Esophagus squamous epithelium (tissue), 5 donors: ENCODE measurements at places on chromosomes 1 and 21. TPM values are rescaled to one million over a fixed set of nuclear protein-coding genes. Genes with fewer than 3 reads are reported as not detected.

RGS18 gene
- total RNA-seq, result 2.1 TPM

COL24A1 gene
- total RNA-seq, result 0.15 TPM

ECM1 gene
- 1,013 TPM for total RNA-seq

LRRC42 gene
- 24.1 TPM for total RNA-seq

IFI44 gene
- 33.0 TPM for total RNA-seq

SELENOF gene
- 119 TPM for total RNA-seq

GRCh38 chr1:189992856-189993255, 484.8 kb downstream of the BRINP3 start:
- H3K27me3 ChIP-seq, result no peaks in the 10 kb centered on the region
- no peak overlapping the region for H3K27ac ChIP-seq
- no peaks in the 10 kb centered on the region for H3K36me3 ChIP-seq

- H3K27me3 ChIP-seq, result no peaks in the 10 kb centered on the region
- DNase-seq, result no peak
- no peak overlapping the region for H3K4me3 ChIP-seq
- no peaks in the 10 kb centered on the region for H3K4me1 ChIP-seq
- peaks cover 54% of the 10 kb centered on the region for H3K36me3 ChIP-seq
Measured at GRCh38 chr1:154239491-154239890, 18.7 kb downstream of the UBAP2L start.

DNA sequence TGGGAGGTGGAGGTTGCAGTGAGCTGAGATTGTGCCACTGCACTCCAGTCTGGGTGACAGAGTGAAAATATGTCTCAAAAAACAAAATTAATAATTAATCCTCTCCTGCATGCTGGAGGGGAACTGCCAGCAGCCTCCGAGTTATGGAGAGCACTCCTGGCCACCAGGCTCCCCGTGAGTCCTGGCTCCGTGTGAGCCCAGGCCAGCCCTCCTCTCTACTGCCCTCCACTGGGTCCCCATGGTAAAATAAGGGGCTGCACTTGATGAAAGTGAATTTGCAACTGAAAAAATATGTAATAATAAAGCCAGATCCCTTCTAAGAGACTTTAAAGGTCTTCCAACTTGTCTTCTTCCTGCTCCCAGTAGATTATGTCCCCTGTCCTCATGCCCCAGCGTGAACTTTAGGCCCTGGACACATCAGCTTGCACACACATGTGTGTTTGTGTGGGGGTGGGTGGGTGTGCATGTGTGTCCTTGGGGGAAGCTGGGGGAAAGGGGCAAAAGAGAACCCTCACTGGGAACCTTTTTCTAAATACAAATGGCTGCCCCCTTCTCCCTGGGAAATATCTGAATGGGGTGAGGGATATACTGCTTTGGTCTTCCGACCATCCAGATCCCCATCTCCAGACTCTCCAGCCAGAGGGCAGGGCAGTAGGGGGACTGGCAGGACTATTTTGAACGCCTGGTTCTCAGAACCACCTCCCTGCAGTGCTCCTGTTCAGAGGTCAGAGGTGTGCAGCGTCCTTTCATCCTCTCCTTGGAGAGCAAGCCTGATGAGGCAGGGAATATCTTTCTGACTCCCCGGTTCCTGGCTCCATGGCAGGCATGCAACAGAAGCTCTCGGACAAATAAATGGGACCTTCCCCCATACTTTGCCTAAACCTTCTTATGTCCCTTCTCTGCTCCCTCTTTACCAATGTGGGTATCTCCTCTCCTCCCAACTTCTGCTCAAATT, 26.2 kb downstream of the NEK2 start:
- peaks cover 9% of the 10 kb centered on the region for H3K4me1 ChIP-seq
- H3K4me3 ChIP-seq, result no peak overlapping the region
- no peaks in the 10 kb centered on the region for H3K36me3 ChIP-seq

DNA sequence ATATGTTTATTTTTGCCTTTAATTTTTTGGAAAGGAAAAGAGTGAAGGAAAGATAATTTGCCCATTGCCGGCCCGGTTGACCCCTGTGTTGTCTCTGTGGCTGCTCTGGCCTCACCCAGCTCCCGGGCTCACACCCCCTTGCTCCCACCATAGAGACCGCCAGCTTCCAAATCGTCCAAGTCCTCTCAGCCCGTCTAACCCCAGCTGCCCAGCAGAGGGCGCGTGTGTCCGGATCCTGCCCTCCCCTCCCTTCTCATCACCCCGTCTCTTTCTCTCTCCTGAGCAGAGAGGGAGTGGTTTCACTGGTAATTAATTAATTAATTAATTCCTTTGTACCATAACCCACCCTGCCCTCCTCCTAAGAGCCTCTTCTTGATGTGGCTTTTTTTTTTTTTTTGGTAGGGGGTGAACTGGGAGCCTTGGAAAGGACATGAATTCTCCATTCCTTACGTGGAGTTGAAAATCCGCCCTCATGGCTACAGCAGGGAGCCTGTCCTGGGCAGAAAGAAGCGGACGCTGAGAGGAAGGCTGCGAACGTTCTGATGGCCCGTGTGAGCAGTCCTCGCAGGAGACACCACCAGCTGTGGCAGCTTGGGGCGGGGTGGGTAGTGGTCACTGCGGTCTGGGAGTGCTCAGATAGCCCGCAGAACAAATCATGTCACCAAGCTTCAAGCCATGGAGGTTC, 45.9 kb downstream of the KIAA0040 start:
- DNase-seq, result no peak
- no peaks in the 10 kb centered on the region for H3K36me3 ChIP-seq
- no peak overlapping the region for H3K4me3 ChIP-seq
- no peaks in the 10 kb centered on the region for H3K4me1 ChIP-seq
- no peaks in the 10 kb centered on the region for H3K27me3 ChIP-seq
- H3K27ac ChIP-seq, result no peak overlapping the region

DNA sequence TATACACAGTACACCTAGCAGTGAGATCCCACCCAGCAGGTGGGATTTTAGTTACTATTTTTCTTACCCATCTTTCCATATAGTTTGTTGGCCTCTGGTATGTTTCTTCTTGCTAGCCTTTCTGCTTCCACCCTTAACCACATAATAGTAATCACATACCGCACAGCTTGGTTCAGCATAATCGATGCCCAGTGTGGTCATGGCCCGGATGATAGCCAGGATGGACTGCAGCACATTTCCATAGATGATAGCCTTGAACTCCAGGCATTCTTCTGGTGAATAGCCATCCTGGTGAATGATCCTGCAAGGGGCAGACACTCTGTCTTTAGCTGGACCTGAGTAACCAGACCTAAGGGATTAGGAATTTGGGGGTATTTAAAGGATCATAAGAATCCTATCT, 9.5 kb downstream of the GNAT2 start:
- no peaks in the 10 kb centered on the region for H3K27me3 ChIP-seq
- no peaks in the 10 kb centered on the region for H3K4me1 ChIP-seq
- no peak for DNase-seq
- no peaks in the 10 kb centered on the region for H3K36me3 ChIP-seq
- no peak overlapping the region for H3K27ac ChIP-seq

- no peak overlapping the region for H3K4me3 ChIP-seq
- peak overlapping the region; percentile 23 for H3K27ac ChIP-seq
- no peaks in the 10 kb centered on the region for H3K27me3 ChIP-seq
- peaks cover 3% of the 10 kb centered on the region for H3K4me1 ChIP-seq
- no peak for DNase-seq
Measured at GRCh38 chr1:78079580-78079979, 33.8 kb downstream of the GIPC2 start.

- no peak for DNase-seq
- no peaks in the 10 kb centered on the region for H3K4me1 ChIP-seq
- H3K4me3 ChIP-seq, result no peak overlapping the region
- H3K27me3 ChIP-seq, result no peaks in the 10 kb centered on the region
Measured at GRCh38 chr1:213269829-213270228, 218.8 kb downstream of the RPS6KC1 start.

DNA sequence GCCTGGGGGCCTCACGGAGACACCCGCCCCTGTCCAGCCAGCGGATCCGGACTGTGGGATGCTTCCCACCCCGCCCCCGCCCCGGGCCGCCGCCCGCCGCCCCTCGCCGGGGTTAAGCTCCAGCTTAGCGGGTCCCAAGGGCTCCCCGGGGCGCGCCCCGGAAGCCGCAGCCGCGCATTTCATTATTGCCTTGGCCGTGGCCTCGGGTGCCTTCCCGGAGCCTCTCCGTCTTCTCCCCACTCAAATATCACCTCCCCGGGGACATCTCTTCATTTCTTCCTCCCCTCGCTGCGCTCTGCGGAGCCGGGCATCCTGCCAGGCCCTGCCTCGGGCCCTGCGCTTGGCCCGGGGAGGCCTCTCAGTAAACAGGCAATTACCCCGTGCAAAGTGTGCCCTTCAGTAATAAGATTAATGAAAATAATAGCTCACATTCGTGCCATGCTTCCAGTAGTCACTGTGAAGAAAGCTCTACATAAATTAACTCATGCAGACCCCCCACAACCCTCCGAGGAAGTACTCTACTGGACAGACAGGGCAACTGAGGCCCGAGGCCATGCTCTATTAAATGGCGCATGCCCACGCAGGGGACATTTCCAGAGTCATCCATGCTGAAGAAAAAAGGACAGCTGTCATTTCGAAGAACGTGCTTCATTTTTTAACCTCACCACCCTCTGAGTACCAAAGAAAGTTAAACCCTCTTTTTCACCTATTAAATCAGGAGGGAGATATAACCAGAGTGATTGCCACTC, 49.9 kb upstream of the LAPTM5 start:
- DNase-seq, result no peak
- peaks cover 7% of the 10 kb centered on the region for H3K4me1 ChIP-seq
- H3K36me3 ChIP-seq, result no peaks in the 10 kb centered on the region
- no peak overlapping the region for H3K27ac ChIP-seq

- peaks cover 7% of the 10 kb centered on the region for H3K27me3 ChIP-seq
- no peak overlapping the region for H3K27ac ChIP-seq
- H3K36me3 ChIP-seq, result no peaks in the 10 kb centered on the region
- no peak for DNase-seq
- H3K4me3 ChIP-seq, result no peak overlapping the region
Measured at GRCh38 chr1:93738075-93738622, 56.5 kb upstream of the BCAR3 start.

DNA sequence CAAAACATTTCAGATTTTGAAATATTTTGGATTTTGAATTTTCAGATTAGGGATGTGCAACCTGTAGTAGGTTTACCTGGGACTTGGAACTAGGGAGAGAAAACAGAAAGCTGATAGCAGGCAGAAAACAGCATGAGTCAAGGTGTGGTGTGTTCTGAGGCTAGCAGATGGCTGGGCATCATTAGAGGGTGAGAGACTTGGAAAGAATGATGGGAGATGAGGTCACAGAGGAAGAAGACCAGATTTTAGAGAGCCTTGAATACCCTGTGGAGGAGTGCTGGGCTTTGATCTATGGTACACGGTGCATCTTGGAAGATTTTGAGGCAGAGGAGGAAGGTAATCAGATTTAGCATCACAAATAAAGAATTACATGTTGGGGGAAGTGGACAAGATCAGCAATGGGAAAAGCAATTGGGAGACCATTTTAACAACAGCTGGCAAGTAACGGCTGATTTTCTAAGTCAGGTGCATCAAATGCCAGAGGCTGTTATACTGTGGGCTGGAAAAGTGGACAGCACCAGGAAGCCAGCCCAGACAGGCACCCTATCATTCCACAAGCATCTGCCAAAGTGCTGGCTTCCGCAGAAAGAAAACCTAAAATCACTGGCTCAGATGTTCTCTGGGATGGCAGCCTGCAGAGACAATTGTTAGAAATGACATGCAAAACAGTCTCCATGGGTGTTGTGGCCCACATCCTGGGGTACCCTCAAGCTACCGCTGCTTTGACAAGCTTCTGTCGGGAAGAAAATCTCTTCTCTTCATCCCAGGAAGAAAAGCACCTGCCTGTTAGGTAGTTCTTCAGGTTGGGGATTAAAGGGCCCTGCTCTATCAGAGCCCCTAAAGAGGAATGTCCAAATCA, 30.9 kb upstream of the CAMK1G start:
- DNase-seq, result no peak
- no peaks in the 10 kb centered on the region for H3K4me1 ChIP-seq
- no peak overlapping the region for H3K4me3 ChIP-seq
- no peaks in the 10 kb centered on the region for H3K36me3 ChIP-seq
- no peak overlapping the region for H3K27ac ChIP-seq

GRCh38 chr1:24235921-24236788, 49.1 kb upstream of the IFNLR1 start:
- peak overlapping the region; percentile 34 for H3K27ac ChIP-seq
- no peak overlapping the region for H3K4me3 ChIP-seq
- peaks cover 13% of the 10 kb centered on the region for H3K4me1 ChIP-seq
- H3K27me3 ChIP-seq, result no peaks in the 10 kb centered on the region

DNA sequence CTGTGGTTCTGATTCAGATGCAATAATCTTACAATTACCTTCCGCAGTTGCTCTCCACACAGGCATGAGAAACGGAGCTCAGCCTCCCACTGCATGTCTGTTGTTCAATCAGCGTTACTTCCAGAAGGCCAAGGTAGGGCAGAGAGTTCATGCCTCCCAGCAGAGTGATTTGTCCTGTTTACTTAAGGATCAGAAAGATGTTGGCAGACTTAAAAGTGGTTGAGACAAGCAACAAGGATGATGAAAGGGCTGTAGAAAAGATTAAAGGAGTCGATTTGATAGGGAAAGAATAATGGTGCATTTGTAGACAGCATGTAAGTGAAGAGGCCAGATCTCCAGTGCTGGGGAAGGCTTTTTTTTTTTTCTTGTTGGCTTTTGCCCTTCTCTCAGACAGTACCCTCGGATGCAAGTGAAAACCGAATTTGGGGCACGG, 26.6 kb downstream of the ARMH1 start:
- H3K4me1 ChIP-seq, result no peaks in the 10 kb centered on the region
- no peaks in the 10 kb centered on the region for H3K27me3 ChIP-seq
- H3K27ac ChIP-seq, result no peak overlapping the region
- no peaks in the 10 kb centered on the region for H3K36me3 ChIP-seq
- no peak for DNase-seq
- H3K4me3 ChIP-seq, result no peak overlapping the region

DNA sequence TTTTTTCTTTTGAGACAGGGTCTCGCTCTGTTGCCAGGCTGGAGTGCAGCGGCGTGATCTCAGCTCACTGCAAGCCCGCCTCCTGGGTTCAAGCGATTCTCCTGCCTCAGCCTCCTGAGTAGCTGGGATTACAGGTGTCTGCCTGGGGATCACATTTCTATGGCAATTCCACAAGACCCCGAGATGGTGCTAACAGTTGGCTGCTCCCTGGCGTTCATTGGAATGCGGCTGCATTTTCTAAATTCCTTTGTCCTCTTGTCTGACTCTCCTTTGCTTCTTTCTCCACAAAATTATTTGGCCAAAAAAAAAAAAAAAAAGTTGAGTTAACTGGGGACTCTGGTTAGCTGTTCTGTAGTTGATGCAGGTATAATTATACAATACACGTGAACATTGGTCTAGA, 176.4 kb downstream of the ETS2 start:
- no peak overlapping the region for H3K27ac ChIP-seq
- no peaks in the 10 kb centered on the region for H3K36me3 ChIP-seq
- no peak overlapping the region for H3K4me3 ChIP-seq
- no peaks in the 10 kb centered on the region for H3K27me3 ChIP-seq

- peaks cover 3% of the 10 kb centered on the region for H3K4me1 ChIP-seq
- no peaks in the 10 kb centered on the region for H3K27me3 ChIP-seq
- no peak for DNase-seq
- H3K27ac ChIP-seq, result no peak overlapping the region
- H3K36me3 ChIP-seq, result no peaks in the 10 kb centered on the region
Measured at GRCh38 chr1:2422523-2422922, 10.2 kb upstream of the PEX10 start.
